ENCODE measurements at places on chromosomes 12 and 14.

DNA sequence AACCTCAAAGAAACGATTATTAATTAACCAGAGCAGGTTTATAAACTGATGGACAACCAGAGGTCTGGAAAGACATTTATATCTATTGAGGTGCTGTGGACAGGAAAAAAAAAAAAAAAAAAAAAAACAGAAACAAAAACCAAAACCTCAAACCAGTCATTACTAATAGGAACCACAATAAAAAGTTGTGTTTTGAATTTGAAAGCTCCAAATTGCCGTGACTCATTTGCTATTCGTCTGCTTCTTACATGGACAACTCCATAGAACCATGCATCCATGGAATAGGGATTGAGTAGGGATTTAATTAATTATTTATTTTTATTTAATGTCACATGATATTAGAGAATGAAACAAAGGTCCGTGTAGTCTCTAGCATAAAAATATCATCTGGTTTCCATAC lies 134.1 kb upstream of the SSTR1 start:
- peak; percentile 13 for DNase-seq

DNA sequence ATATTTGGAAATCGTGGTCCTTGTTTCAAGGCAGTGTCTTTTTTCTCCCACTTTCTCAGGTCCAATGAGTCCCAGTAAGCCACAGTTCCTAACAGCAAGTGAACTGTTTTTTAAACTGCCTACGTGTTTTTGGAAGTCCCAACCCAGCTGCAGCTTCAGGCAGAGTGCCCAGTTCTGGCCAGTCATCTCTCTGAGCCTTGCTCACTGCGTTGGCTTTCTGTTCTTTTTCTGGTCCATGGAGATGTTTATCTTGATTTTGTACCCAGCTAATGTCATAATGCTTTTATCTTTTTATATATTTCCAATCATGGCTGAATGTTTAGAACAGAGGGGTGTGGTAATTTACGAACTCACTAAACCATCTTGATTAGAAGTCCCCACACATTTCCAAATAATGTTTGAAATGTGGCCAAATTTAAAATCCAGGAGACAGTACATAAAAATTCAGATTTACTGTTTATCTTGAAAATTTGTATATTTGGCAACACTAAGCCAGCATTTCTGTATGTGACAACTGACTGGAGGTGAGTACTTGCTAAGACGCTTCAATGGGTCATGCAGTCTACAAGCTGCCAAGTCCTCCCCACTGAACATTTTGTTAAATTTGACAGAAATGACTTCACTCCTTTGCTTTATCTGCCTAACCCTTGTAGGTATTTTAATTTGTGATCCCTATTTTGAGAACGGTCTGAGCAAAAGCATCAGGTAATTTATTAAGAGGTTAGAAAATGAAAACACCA lies 46.1 kb upstream of the OTOGL start:
- no peak for DNase-seq

- DNase-seq: no peak
Measured at GRCh38 chr12:92268946-92269345, 123.3 kb upstream of the BTG1 start.

DNA sequence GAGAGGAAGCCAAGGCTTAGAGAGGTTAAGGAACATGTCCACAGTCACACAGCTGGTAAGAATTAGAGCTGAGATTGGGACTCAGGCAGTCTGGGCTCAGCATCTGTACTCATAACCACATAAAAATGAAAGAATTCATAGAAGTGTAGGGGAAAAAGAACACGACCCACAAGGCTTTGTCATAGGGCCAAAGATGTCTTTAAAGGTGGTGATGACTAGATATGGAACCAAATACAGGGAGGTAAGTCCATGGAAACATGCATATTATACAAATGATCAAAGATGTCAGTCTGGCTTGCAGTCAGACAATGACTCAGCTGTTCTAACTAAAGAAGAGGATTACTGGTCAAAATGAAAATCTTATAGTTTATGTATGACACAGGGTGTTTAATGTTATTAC lies 7.2 kb upstream of the SSPN start:
- peak; percentile 9 for DNase-seq

DNA sequence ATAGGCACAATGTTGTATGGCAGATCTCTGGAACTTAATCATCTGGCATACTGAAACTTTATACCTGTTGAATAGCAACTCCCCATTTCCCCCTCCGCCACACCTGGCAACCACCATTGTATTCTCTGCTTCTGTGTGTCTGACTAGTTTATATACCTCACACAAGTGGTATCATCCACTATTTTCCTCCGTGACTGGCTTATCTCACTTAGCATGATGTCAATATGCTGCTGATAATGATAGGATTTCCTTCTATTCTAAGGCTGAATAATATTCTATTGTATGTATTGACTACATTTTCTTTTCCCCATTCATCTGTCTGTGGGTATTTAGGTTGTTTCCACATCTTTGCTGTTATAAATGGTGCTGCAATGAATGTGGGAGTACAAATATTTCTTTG lies 21.5 kb downstream of the BRMS1L start:
- DNase-seq: no peak

DNA sequence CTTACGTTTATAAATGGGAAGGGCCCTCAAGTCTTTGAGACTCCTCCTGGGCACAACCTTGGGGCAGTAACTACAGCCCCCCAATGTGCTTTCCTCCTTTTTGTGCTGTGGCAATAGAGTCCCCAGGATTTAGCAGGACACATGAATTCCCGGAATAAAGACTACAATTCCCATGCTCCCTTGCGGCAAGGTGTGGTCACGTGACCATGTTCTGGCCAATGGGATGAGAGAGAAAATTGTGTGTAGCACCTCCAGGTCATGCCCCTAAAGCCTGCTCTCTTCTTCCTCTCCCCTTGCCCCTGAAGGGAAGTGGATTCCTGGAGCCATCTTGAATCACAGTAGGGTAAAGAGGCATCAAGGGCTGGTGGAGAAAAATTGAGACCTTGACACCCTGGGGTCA lies 295.1 kb upstream of the SFSWAP start:
- peak; percentile 29 for DNase-seq

GRCh38 chr12:132172619-132173018 lies 28.4 kb downstream of the NOC4L start:
- no peak for DNase-seq

DNA sequence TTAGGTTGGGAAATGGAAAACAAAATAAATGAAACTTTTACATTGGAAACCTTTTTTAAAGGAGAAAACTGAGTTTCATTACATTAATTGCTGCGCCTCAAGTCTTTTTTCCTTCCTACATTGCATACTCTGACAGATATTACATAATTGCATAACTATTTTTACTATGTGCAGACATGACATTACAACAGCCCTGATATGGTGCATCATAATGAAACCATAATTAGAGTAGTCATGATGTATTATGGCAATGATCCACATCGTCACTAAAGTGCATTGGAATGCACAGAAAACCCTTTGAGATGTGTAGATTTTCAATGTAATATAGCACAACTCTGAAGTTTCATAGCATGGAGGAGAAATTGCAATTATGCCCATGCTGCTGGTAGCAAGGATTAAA lies 217.8 kb upstream of the NPAS3 start:
- no peak for DNase-seq

DNA sequence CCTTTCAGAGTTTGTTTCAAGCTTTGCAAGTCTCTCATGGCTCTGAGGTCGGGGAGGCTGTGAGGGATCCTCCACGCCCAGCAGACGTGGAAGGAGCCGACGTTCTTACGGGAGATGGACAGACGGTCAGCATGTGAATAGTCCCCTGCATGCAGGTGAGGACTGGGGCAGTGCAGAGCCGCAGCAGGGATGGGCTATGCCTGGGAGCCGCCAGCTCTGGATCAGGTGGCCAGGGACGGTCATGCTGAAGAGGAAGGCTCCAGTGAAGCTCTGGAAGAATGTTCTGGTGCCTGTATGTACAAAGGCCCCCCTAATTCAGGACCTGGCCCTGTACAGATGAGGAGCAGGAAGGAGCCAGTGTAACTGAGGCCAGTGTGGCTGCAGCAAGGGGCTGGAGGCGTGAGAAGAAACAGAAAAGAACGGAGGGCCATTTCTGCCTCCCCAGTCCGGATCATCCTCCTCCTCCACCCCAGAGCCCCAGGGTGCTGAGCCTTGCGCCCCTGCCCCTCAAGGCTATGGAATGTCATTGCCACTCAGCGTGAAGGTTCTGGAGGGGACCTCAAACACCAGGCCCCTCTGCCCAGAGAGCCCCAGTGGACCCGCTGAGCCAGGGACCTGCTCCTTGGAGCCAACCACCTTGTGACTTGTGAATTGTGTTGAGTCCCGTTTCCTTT lies 96.8 kb upstream of the DIO3 start:
- no peak for DNase-seq

DNA sequence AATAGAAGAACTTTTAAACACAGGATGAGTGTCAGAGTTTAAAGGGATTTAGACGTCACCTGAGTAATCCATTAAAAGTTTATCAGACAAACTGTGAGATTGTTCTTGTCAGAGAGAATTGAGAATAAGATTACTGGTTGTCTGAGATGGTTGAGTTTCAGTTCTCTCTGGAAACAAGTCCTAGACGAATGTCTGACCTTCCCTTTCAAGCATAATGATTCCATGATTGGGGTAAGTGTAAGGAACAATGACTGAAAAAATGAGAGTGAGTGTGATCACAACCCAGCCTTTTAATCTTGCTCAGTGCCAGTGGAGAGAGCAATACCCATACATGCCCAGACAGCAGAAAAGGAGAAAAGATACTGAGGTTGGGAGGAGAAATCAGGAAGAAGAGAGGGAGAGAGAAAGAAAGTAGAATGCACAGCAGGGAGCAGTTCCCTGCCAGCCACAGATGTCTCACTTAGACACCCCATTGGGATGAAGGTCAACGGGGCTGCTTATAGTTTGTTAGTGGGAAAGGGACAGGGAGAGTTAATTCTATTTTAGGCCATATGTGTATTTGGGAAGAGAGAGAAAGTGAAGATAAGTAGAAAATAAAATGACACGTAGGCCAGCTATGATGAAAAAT lies 4.3 kb downstream of the GRIP1 start:
- no peak for DNase-seq

- no peak for DNase-seq
Measured at GRCh38 chr12:84994426-84994825, 41.7 kb downstream of the TSPAN19 start.

DNA sequence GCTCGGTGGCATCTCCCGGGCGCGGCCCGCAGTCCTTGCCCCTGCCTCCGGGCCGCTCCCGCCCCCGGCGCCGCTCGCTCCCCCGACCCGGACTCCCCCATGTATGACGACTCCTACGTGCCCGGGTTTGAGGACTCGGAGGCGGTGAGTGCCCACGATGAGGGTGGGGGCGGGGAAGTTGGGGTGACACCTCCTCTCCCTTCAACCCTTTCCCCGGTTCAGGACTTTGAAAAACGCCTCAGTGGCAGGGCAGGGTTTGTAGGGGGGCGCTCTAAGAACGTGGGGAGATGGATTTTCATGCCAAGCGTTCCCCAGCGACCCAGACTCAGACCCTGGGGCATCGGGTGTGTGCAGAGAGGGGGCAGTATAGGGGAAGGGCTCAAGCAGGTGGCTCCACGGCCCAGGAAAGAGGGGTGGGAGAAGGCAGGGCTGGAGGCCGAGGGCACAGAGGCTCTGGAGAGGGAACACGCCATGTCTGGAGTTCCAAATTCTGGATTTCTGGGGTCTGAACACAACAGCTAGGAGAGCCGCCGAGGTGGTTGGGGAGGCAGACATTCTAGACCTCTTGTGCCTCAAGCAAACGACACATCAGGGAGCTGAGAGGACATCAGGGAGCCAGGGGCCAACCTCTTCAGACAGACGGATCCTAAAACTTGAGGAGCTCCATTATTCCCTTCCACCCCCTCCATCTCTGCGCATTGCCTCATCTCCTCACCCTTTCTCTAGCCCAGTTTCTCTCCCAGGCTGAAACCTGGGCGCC lies 715 bp downstream of the CACNB3 start:
- DNase-seq: peak; percentile 61

- DNase-seq: no peak
Measured at GRCh38 chr12:30756074-30756473, 1.3 kb upstream of the CAPRIN2 start.

DNA sequence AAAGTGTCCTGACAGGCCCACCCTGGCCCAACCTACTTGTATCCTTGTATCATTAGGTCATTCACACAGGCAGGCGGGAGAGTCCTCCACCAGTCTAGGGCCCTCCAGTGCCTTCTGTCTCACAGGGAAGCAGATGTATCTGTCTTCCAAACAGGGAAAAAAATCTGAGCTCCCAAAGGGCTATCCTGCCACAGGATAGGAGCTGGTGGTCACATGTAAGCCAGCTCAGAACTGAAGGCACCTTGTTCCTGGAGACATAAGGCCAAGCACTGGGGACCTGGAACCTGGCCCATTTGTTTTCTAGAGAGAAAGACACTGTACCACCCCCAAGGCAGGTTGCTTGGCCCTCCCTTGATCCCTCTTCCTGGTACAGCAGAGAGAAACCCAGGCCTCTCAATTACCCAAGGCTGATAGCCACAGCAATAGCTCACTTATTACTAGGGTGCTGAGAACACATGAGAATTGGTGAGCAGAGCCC lies 19.4 kb upstream of the PLEKHH1 start:
- no peak for DNase-seq

- no peak for DNase-seq
Measured at GRCh38 chr12:66055837-66056319, 74.7 kb downstream of the LLPH start.

GRCh38 chr14:102891111-102891510 lies 31.4 kb upstream of the AMN start:
- no peak for DNase-seq

DNA sequence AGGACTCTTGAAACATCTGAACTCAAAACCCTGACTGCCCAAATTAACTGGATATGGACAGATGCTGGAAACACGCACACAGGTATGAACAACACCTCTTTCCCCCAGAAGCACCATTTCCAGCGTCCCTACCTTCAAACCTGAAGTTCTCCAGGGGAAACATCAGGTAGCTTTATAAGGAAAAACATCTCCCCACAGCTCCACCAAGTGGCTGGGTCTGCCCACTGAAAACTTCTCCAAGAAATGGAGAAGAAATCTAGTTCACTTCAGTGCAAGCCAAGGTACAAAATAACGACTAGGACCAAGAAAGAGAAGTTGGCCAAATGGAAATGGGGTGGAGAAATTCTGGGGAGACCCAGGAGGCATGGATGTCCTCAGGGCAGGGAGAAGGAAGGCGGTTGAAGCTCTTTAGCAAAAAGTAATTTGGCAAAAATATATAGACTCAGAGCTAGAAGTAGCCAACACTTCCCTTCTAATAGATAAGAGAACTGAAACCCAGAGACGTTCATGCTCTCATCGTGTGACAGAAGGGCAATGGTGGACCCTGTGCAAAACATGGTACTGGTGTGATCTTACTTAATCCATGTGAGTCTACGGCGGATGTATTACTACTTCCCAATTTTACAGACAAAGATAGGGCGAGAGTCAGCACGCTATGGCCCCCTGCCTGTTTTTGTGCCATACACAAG lies 10.5 kb upstream of the NUAK1 start:
- DNase-seq: peak; percentile 23

GRCh38 chr12:113420996-113421595 lies 1.1 kb upstream of the SDSL start:
- DNase-seq: peak; percentile 95

- DNase-seq: no peak
Measured at GRCh38 chr12:5138845-5139244, 95.2 kb downstream of the KCNA5 start.

- no peak for DNase-seq
Measured at GRCh38 chr14:95828649-95829265, 47.9 kb upstream of the TUNAR start.

Data from hematopoietic multipotent progenitor cell treated with erythropoietin and hydrocortisone succinate and interleukin-3 and kit ligand, for 6 days (in vitro differentiated cells).